Activated naive CD4-positive, alpha-beta T cell (primary cell): ENCODE measurements at places on chromosomes 12 and 14.

DNA sequence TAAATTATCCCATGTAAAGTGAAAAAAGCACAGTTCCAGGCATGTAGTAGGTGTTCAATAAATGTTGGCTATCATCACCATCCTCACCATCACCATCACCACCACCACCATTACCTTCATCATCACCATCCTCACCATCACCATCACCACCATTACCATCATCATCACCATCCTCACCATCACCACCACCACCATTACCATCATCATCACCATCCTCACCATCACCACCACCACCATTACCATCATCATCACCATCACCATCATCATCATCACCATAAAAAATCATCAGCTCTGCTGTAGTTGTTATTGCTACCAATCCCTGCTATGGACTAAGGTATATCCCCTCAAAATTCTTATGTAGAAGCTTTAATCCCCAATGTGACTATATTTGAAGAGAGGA is 15.1 kb downstream of the ISCU start:
- DNase-seq = no peak

DNA sequence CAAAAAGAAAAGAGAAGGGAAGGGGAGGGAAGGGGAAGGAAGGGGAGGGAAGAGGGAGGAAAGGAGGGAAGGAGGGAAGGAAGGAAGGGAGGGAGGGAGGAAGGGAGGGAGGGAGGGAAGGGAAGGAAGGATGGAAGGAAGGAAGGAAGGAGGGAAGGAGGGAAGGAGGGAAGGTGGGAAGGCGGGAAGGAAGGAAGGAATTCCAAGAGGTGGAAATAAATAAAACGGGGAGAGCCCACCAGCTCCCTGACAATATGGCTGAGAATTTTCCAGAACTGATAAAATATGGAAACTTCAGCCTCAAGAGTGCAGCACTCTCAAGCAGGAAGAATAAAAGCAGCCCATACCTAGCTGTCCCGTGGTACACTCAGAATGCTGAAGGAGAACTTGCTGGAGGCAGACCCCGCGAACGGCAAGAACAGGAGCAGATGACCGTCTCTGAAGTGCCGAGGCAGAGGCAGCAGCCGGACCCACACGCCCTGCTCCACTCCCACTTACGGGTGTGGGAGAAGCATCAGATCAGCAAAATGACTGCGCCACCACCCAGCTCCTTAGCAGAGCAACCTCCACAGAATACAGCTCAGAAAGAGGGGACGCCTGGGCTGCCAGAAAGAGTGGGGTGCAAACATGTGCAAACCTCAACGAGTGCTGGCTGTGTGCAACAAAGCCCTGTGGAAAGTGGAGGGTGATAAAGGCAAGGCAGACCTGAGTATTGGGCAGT is 34.1 kb upstream of the INF2 start:
- DNase-seq = no peak

- no peak for DNase-seq
Observed at GRCh38 chr12:115132905-115133304, 448.9 kb upstream of the TBX3 start.

DNA sequence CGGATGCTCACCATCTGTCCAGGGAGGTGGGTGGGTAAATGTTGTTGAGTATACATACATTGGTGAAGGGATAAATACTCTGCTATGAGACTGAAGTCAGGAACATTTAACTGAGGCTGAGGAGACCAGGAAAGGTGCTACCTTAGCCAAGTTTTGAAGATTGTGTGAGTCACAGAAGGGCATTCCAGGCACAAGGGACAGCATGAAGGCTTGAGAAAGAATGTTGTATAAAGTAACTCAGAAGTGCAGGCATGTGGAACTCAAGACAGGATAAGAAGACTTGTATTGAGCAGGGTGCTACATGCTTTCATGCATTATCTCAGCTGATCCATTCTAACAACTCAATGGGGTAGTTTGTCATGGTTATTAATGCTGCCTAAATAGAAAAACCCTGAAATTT is 112.7 kb downstream of the IPO8 start:
- DNase-seq = no peak

- DNase-seq = no peak
Observed at GRCh38 chr12:24226745-24227350, 277.4 kb upstream of the SOX5 start.

GRCh38 chr12:127383281-127383680 is 883.7 kb upstream of the TMEM132C start:
- no peak for DNase-seq

- DNase-seq = no peak
Observed at GRCh38 chr14:26448181-26448855, 149.5 kb downstream of the NOVA1 start.

GRCh38 chr12:16218934-16219751 is 58.3 kb downstream of the SLC15A5 start:
- no peak for DNase-seq

- DNase-seq = peak; percentile 50
Observed at GRCh38 chr12:122946690-122947341, 19.4 kb downstream of the ABCB9 start.

GRCh38 chr14:38868399-38869290 is 234.4 kb downstream of the SEC23A start:
- DNase-seq = no peak

DNA sequence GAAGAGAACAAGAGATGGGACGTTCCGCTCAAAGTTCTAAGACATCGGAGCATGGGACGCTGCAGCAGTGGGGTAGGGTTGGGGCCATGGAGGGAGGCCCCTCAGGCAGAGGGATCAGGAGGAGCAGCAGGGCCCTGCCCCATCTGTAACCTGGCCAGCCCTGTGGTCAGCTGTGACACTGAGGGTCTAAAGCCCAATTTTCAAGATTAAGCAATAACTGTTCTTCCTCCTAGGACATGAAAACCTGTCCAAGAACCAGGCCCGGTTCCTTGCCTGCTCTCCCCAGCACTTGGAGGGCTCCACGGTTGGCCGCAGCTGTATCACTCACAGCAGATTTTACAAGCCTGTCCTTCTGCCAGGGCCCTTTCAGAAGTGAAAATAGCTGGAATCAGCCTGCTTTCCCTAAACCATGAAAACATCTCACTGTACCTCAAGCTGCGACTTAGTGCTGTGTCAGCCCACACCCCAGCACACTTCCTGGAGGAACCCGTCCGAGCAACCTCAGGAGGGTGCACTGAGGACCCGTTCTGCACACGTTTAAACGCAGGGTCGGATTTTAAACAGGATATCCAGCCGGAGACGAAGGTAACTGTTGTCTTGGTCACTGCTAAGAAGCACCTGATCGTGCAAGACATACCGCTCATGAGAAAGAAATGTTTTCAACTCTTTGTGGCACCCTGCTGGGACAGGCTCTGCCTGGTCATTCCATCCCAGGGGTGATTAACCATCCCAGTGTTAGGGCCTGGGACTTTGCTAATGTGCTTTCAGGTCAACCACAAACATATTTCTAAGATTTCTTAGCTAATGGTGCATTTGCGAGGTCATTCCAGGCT is 201.9 kb upstream of the DIO3 start:
- no peak for DNase-seq

DNA sequence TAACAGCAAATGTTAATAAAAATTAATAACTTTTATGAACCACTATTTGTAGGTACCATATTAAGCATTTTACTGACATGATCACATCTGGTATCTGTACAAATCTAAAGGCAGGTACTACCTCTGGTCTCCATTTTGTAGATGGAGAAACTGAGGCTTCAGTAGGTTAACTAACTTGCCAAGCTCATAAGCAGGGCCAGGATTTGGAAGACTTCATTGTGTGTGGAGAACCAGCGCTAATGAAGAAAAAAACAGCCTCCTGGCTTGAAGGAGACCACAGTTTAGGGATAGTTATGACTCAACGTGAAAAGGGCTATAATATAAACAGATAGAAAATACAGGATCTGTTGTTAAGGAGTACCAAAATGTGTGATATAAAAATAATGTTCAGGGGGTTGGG is 1.0 kb downstream of the NUP37 start:
- no peak for DNase-seq

DNA sequence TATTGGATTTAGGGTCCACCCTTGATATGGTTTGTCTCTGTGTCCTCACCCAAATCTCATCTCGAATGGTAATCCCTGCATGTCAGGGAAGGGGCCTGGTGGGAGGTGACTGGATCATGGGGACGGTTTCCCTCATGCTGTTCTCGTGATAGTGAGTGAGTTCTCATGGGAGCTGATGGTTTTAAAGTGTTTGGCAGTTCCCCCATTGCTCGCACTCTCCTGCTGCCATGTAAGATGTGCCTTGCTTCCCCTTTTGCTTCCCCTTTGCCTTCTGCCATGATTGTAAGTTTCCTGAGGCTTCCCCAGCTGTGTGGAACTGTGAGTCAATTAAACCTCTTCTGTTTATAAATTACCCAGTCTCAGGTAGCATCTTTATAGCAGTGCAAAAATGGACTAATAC is 118.3 kb downstream of the VRK1 start:
- DNase-seq = no peak

GRCh38 chr12:115916910-115917668 is 360.4 kb downstream of the MED13L start:
- DNase-seq = peak; percentile 71

GRCh38 chr14:38710881-38711280 is 392.2 kb downstream of the SEC23A start:
- DNase-seq = no peak

DNA sequence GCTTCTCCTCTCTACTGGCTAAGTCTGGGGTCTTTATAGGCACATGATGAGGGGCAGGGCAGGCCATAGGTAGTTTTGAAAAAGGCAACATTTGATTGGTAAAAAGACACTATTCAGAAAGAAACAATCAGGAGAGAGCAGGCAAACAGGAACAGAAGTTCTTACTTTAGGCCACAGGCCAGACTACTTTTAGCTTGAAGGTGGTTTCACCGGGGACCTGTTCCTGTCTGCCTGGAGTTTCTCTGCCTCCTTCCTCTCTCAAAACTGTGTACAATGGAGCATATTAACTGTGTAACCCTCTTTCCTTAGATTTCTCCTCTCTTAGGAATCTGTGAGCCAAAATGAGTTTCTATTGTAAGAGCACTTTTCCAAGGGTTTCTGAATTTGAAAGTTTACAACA is 167.9 kb upstream of the AVPR1A start:
- no peak for DNase-seq

DNA sequence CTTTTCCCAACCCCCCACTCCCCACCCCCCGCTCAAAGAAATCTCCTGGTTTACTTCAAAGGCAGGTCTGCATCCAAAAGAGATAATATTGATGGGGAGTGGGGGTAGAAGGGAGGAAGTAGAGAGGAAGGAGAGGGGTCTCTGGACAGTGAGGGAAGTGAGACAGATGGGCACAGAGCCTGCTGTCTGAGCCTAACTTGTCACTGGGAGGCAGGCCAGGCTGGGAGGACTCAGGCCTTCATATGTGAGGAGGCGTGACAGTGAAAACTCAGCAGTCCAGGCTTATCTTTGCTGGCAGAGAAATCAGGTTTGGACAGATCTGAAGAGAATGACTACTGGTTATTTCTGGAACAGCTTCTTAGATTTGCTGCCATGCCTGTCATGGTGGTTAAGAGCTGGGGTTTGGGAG is 192.3 kb downstream of the NUAK1 start:
- no peak for DNase-seq

DNA sequence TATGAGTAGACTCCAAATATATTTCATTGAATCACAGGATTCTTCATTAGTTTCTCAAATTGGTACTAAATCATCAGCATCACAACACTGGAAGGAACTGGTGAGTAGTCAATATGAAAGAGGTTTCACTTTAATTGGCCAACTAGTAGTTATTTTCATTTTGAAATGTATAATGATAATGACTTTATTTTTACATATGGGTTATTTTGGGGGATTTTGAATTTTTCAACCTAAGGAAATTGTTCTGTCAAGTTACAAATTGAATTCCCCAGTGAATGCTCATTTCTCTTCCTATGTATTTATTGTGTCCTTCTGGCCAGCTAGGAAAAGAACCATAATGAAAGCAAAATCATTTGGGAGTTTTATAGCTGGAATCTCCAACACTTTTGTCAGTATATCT is 174.2 kb upstream of the ATP2B1 start:
- no peak for DNase-seq

GRCh38 chr12:56590237-56590830 is 39.8 kb downstream of the BAZ2A start:
- DNase-seq = no peak

GRCh38 chr12:40953076-40953475 is 235.0 kb upstream of the PDZRN4 start:
- DNase-seq = no peak

- DNase-seq = no peak
Observed at GRCh38 chr12:76871742-76872141, 7.1 kb downstream of the CSRP2 start.

GRCh38 chr12:108879615-108880254 is at the start of gene DAO:
TSS of gene DAO (plus strand) at chr12:108880092. CDS start at chr12:108885007, 4,915 bp downstream.
- no peak for DNase-seq

GRCh38 chr12:41402801-41403200 is 214.7 kb downstream of the PDZRN4 start:
- DNase-seq = no peak

DNA sequence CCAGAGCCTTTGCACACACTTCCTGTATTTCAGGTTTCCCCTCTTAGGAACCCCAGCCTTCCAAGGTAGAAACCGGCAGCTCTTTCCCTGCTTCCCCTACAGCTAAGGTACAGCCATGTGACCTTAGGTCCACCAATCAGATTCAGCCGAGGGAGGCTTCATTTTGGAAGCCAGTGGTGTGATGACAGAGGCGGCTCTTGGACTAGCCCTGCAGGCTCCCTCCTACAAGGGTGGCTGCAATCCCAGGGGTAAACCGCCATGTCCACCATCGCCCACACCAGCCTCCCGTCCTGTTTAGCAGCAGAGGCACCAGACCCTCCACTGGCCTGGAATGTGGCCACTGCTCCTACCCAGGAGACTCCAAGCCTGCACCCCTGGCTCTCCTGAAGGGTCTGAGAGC is 65.6 kb downstream of the SERPINA3 start:
- DNase-seq = no peak

DNA sequence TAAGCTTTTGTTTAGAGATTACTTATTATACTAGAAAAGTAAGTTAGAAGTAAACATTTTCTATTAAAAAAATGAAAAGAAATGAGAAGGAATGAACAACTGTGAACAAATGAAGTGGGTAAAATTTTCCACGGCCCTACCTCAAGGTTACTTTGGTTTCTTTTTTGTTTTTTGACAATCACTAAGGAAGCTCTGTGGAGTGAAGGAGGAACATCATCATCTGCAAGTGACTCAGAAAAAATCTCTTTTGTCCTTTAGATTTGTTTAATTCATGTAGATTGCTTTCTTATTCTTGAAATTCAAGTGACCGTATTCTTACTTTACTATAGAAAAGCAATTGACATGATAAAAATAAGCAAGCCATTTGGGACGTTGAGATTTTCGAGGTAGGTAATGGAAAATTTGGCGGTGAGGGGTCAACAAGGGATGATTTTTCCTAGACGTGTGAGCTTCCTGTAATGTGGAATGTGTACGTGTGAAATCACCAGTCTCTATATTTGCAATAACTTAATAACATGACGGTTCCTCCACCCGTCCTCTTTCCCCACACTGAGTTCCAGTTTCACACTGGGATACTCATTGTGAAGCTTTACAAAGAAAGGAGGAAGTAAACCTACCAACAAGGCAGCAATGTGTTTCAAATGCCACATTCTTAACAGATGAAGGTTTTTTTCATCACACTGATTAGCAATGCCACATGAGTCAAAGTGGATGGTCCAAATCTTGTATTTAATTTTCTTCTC is 62.3 kb upstream of the EGLN3 start:
- no peak for DNase-seq

GRCh38 chr12:51851413-51852124 is 3.1 kb upstream of the FIGNL2 start:
- no peak for DNase-seq

GRCh38 chr12:49807991-49808580 is 20.1 kb downstream of the NCKAP5L start:
- no peak for DNase-seq

GRCh38 chr12:46043972-46044520 is 53.7 kb upstream of the SCAF11 start:
- no peak for DNase-seq

- DNase-seq = no peak
Observed at GRCh38 chr14:97948841-97949240, 1151.7 kb downstream of the VRK1 start.
